ENCODE measurements at places on chromosomes 2 and 18.

- no peak for DNase-seq
These were observed 214.6 kb upstream of the HAAO start for GRCh38 chr2:43006834-43007543.

GRCh38 chr2:54673501-54673998 lies 49.9 kb upstream of the EML6 start:
- no peak for DNase-seq

GRCh38 chr2:121648206-121649148 lies 785 bp downstream of the CLASP1 start:
- no peak for DNase-seq

GRCh38 chr2:75589391-75590105 lies 28.8 kb upstream of the EVA1A start:
- DNase-seq = no peak
